ENCODE measurements at places on chromosomes 3 and 15.

GRCh38 chr3:190040145-190040544 lies 80.6 kb downstream of the P3H2 start:
- no peak for DNase-seq

- DNase-seq, result no peak
Observed at GRCh38 chr3:158102242-158103080, 3.8 kb downstream of the SHOX2 start.

DNA sequence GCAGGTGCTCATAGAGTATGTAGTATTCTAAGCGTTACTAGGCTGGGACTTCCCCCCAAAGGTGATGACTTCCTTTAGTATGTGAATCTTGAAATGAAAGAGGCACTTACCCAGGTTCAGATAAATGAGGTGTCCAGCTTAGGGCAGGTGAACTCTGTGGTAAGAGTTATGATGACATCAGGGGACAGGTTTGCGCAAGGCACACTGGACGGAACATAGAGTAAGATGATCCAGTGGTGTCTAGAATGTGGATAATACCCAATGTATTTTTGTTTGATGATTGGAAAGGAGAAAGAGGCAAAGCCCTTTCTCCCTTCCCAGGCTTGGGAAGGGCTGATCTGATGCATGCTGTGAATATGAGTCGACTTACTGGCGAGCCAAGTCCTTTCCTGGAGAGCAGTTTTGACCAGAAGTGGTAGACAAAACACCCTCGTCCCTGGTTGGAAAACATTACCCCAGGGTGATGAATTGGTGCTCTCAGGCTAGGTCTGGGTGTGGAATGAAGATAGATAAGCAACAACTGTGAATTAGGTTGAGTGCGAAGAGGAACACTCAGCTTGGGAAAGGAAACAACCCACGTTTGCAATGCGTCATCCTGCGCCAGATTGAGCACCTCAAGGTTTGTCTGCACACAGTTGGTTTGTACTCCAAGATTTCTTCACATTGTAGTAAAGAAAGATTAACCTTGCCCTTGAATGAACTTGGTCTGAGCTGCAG lies 124.2 kb downstream of the GHSR start:
- DNase-seq, result no peak

DNA sequence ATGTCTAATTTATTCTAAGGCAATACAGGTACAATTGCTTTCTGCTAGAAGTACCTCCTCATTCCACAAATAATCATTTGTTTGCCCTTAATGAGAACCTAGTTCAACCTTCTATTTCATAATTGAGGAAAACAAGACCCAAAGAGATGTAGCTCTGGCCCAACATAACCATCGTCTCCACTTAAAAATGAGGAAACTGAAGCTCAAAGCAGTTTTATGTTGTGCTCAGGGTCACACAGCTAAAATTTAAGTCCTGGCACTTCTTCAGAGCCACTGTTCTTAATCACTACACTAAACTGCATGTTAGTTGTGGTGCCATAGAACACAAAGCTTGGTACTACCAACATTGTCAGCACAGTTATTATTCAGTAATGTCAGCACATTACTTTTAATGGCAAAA lies 108.0 kb downstream of the SERPINI1 start:
- no peak for DNase-seq

DNA sequence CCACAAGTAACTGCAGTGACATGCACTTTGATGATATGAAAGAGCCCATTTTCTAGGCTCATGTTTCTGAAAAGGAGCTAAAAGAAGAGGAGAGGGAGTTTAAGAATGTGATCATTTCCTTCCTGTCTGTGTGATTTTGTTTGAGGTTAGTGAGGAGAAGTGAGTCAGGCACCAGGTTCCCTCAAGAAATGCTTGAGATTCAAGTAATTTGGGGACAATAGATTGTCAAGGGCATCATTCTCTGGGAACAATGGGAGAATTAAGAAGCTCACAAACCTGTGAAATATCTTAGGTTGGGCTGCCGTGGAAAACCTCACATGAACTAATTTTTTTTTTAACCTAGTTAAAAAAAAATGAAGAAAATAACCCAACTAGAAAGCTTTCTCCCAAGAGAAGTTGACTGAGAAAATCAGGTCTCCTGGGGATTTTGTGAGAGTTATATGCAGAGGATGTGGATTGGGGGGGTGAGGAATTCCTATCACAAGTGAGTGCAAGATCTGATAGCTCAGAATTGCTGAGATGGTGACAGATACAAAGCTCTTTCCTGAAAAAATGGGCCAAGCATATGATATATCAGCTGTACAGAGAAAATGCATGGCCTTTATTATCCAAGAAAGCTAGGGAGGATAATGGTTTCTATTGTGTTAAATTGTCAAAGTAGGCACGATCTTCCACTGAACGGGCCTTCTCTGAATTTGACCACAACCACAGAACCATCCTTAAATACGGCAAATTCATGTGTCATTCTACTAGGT lies 203.3 kb downstream of the FEZF2 start:
- no peak for DNase-seq

DNA sequence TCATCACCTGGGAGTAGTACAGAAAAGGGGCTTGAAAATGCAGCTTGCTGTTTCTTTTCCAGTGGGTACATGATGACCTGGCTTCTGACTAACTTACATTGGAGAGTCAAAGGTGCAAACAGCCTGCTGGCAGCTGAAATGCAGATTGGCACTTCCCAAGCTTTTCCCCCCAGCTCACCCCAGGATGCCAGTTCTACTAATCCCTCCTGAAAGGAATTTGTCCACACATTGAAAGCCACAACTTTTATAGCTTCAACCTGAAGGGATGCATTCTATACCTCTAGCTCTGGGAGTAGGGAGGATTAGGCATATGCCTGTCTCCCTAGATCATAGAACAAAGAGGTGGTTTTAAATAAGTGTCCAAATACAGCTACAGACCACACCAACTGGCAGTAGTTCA lies 281.7 kb downstream of the EFHB start:
- no peak for DNase-seq

- DNase-seq, result no peak
Observed at GRCh38 chr15:81786776-81787175, 259.0 kb downstream of the MEX3B start.

Measured in stimulated activated CD4-positive, alpha-beta T cell treated with anti-CD3 and anti-CD28 coated beads, Interleukin-15, amount 100 ng/mL, for 1 hour (primary cell).